ENCODE measurements at places on chromosomes 6 and 20. TPM values are rescaled to one million over a fixed set of nuclear protein-coding genes. Genes with fewer than 3 reads are reported as not detected.

Gene ARHGAP40
- total RNA-seq, result not detected

Gene TMC2
- not detected for total RNA-seq

Gene GPSM3
- total RNA-seq, result 1.5 TPM

Gene VWA7
- 0.26 TPM for total RNA-seq

Gene BFSP1
- total RNA-seq, result 1.3 TPM

Gene IFT52
- total RNA-seq, result 38.8 TPM

Gene NKX2-2
- not detected for total RNA-seq

Gene CLVS2
- not detected for total RNA-seq
